ENCODE measurements at places on chromosomes 6 and 20.

DNA sequence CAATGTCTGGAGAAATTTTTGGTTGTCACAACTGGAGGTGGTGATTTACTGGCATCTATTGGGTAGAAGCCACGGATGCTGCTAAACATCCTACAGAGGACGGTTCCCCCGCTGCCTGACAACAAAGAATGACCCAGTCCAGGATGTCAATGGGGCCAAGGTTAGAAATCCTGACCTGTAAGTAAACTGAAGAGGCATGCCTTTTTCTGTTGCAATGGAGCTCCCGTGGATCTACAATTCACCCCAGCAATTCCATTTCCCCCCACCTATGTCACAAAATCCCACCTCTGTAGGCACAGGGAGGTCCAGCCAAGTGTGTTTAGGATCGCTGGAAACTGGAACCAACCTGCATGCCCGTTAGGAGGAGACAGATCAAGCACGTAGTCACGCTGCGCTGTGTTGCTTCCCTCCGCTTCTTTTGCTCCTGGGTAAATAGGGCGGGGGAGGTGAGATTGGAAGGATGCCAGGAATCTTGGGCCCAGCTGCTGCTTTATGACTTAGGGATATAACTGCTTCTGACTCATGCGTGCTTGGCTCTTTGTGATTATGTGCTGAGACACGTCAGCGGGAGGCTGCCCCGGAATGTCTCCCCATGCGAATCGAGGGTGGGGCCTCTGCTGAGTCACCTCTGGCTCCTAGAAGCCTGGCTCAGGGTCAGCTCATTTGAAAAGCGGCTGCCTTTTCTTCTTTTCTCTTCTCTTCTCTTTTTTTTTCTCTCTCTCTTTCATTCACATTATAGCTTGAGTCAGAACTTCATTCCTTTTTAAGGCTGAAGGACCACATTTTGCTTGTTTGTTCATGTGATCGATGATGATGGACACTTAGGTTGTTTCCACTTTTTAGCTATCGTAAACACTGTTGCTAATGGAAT lies 12.4 kb upstream of the PEDS1 start:
- DNase-seq: peak; percentile 100

DNA sequence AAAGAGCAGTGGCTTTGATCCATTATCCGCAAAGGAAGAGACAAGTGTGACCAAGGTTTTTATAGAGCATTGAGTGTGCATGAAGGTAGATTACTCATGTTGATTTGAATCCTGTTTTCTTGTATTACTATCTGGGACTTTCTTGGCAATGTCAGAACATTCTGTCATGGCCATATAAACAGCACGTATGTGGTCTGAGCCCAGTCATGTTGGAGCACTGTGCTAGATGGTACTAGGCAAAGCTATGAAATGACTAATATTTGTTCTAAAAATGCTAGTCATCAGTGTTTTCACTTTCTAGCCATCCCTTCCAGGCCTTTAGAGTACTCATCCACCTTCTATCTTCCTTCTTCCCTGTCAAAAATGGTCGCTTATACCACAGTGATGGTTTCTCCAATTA lies 278.6 kb upstream of the FLRT3 start:
- DNase-seq: no peak

GRCh38 chr20:40682104-40682981 lies 6.7 kb downstream of the MAFB start:
- peak; percentile 17 for DNase-seq

- DNase-seq: no peak
These were observed 6.4 kb upstream of the ZNF217 start for GRCh38 chr20:53599910-53600632.

- no peak for DNase-seq
These were observed 5.9 kb downstream of the CD2AP start for GRCh38 chr6:47483516-47483852.

- no peak for DNase-seq
These were observed 197.6 kb upstream of the THBS2 start for GRCh38 chr6:169451065-169451838.

GRCh38 chr6:63897459-63897858 lies 261.9 kb downstream of the PHF3 start:
- no peak for DNase-seq

- no peak for DNase-seq
These were observed 304.7 kb upstream of the SGK1 start for GRCh38 chr6:134622382-134623173.

DNA sequence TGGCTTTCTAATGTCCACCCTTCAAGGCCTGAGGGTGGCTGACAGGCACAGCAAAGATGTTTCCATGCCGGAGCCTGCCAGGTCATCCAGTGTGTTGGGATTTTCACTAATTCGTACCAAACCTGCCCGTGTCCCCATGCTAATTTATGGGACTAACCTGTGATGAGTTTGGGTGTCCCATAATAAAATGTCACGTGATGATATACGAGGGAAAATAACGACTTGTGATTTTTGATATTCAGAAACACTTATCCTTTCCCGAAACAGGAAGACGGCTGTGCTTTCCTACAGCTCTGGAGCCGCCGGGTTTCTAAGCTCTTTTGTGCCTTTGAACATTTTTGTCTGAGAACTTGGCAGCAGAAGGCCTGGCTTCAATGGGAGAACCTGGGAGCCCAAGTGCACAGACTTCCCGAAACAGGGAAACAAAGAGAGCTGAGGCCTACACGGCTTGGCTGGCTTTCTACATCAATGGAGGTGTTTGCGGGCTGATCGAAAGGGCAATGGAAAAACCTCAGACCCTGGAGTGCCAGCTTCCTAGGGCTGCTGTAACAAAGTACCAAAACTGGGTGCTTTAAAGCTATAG lies 171.9 kb upstream of the JARID2 start:
- DNase-seq: no peak

GRCh38 chr6:149846321-149846720 lies 17.8 kb downstream of the LRP11 start:
- peak; percentile 37 for DNase-seq

GRCh38 chr6:53639520-53639919 lies 26.0 kb downstream of the KLHL31 start:
- DNase-seq: no peak

DNA sequence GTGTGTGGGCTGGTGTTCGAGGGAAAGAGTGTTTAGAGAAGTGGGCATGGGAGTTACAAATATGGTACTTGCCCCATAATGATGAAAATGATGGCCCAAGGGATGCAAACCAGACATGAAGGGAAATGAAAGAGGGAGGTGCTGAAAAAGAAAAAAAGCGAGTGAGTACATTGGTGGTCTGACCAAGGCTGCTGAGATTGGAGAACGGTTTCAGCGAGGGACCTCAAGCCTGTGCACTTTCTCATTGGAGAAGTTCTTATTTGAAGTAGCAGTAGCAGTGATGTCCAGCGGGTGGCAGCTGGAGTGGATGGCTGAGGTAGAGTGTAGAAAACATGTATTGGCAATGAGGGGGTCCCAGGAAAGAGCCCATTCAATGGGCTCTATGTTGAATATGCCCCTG lies 54.8 kb downstream of the TNFAIP3 start:
- DNase-seq: no peak

- DNase-seq: no peak
These were observed 11.0 kb downstream of the BTNL2 start for GRCh38 chr6:32396028-32396427.

DNA sequence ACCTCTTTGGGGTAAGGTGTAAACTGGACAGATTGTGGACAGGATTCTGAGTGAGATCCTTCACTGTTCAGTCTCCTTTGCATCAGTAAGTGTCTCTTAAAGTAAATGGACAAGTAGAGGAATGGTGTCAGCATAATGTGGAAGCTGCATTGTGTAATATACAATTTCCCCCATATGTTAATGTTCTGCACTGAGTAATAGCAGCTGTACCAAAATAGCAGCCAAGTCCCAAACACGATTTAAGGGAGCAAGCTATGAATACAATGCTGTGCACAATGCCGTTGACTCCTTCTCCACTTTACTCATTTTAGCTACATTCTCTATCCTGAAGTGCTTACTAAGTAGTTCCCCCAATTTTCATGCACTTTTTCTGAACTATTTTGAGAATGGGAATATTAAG lies 21.1 kb upstream of the TRIM26 start:
- peak; percentile 53 for DNase-seq

GRCh38 chr20:7897781-7898364 lies 42.4 kb downstream of the HAO1 start:
- no peak for DNase-seq

GRCh38 chr6:125791151-125791819 lies 525 bp downstream of the NCOA7 start:
- DNase-seq: peak; percentile 34

GRCh38 chr20:44465001-44465560 lies 10.6 kb upstream of the TTPAL start:
- no peak for DNase-seq

DNA sequence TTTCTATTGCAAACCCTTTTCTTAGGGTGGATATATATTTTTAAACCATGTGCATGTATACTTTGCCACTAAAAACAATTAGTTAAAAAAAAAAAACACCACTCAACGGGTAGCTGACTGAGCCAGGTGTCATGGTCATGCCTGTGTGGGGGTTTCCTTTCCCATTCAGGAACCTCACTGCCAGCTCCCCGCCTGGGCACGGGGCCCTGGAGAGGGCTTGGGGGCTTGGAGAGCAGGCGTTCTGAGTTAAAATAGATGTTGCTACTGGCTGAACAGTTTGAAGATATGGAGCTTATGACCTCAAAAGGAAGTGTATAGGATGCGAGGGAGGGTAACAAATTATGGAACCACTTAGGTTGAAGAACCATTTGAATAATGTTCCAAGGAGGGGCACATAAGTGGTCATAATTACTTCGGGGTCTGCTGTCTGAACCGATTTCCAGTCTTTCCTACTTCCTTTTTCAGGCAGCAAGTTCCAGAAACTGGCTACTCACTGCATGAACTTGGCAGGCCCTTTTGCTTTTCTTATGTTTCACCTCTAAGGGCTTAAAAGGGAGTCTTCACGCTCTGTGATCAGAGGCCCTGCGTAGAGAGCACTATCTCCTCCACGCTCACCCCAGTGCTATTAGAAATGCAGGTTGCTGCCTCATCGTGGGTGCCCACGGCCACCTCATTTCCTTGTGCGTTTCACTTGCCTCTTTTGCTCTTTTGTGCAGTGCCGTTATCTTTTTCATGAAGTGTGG lies 9.9 kb downstream of the STX16 start:
- no peak for DNase-seq

DNA sequence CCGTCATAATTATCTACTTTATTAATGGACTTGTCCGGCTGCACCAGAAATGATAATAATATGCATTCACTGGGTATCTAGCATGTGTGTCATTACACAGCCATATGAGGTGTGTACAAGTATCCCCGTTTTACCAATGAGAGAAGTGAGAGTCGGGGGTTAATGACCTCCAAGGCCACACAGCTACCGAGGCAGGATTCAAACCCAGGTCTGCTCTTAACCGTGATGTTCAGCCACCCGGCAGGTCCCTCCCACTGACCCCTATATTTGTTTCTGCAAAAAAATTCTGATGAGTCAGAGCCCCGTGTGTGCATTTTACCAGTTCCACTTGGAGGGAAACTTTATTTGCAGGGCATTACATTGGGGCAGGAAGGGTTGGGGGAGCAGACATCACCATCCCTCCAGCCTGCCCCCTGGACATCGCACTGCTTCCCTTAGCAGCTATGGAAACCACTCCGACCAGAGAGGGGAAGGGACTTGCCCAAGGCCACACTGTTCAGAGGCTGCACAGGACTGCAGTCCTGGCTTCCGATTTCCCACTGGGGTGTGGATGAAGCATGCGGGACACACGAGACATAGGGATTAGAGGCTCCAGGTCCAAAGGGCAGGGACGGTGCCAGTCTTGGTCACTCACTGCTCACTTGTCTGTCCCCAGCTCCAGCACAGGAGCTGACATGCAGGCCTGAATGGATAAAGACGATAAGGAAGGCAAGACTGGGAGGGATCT lies 10.1 kb upstream of the SRC start:
- DNase-seq: no peak
